ENCODE measurements at places on chromosomes 13 and 19.

- no peak for DNase-seq
Measured at GRCh38 chr13:58704953-58705352, 1073.4 kb downstream of the PCDH17 start.

- DNase-seq = no peak
Measured at GRCh38 chr13:110528911-110529310, 32.6 kb downstream of the RAB20 start.

DNA sequence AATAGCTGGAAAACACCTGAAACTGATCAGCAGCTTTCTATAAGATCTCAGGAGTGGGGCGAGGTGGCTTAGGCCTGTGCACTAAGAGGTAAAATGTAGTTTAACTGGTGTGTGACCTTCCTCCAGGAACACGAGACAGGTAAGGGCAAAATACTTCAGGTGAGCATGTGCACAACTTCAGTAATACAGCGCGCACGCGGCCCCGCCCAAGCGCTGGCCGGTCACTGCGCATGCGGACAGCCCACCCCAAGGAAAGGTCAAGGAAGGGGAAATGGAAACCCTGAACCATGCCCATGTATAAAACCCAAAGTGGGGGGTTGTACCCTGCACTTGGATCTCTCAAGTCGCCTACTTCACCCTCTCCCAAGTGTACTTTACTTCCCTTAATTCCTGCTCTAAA is 49.4 kb upstream of the ARHGEF7 start:
- no peak for DNase-seq

- DNase-seq = no peak
Measured at GRCh38 chr19:9622531-9622930, 1.5 kb upstream of the ZNF561 start.

DNA sequence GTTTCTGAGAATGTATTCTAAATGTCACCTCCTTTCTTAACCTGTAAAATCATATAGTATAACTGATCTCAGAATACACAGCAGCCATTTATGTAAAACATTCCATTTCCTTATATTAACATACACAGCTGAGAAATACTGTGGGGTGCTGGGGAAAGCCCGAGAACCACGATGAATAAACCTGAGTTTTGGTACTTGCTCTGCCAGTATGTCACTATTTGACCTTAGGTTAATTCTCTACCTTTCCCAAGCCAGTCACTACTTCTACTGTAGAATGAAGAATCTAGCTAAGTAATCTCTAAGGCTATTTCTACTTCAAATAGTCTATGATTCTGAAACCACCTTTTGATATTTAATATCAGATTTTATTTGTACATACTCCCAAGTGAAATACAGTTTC is 173.7 kb downstream of the TBC1D4 start:
- no peak for DNase-seq

DNA sequence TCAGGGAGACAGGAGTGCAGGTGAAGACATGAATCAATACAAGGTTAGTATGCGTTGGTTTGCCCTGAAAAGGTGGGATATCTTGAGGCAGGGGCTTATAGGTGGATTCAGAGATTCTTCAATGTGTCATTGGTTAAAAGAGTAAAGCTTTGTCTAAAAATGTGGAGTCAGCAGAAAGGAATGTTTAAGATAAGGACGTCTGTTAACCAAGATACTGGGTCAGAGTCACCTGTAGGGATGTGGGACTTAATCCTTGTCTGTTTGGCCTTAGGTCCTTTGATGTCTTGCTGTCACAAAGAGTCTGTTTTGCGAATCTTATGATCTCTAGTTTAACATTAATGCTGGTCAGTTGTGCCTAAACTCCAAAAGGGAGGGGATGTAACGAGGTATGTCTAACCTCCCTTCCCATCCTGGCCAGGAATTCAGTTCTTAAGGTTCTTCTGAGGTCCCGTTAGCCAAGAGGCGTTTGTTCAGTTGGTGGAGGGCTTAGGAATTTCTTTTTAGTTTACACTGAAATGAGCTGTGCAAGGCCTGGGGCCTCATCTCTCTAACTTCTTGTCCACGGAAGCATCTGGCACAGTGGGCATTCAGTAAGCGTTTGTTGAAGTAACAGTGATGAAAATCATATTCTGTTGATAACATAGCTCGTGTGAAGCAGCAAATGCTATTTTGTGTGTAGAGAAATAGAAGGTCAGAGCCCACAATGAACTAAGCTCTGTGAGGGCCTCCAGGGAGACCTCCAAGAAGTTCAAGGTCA is 96.2 kb upstream of the RNF113B start:
- DNase-seq = no peak

DNA sequence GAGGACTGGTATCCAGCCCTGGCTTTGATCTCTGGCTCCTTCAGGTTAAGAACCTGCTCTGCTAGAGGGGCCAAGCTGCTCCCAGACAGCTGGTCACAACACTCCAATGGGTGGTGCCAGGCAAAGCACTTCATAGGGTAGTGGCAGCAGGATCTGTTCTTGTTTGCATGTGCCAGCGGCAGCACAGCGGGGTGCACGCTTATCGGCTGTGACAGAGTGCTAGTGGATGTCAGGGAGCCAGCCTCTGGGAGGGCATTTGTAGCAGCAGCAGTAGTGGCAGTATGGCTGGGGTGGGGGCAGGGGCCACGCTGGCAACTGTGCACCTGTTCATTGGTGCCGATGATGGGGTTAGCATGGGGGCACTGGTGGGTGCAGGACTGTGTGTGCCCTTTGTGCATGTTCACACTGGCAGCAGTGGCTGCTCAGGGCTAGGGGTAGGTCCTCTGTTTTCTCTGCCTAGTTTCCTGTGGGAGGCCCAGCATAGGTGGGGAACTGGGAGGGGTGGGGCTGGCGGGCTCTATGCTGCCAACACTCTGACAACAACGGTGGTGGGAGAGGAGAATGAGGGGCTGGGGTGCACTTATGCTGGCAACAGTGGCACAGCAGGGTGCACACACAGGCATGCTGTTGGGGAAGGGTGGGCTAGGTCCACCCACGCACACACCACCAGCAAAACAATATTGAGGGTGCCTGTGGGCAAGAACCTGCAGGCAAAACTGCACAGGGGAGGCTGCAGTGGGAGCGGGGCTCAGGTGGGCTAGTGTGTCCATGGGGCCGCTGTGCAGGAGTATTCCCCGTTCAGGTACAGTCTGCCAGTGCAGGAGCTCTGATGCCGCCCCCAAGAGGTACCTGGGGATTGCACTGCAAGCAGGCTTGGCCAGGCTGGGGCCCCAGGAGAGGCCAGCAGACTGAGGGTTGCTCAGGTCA is 19.3 kb downstream of the AP1M1 start:
- DNase-seq = no peak

DNA sequence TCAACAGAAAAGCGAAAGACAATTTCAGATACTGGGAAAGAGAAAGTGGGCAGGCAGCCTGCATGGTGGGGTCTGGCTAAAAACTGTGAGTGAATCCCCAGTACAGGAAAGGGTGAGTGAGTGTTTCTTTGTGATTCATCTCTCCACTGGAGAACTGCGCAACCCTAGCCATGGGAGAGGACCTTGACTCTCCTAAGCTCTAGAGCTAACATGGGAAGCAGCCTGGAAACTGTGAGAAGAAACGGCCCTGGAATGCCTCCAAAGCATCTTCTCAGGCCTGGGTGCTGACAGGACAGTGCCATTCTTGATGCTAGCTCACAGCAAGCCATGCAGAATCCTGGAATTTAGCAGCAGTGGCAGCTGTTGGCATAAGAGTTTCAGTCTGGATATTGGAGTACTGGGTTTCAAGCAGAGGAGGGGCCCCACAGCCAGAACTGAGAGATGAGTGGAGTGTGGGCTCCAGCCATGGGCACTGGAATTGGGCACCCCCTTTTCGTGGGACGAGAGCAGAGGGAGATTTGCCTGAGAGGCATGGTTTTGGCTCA is 18.7 kb upstream of the SLAIN1 start:
- DNase-seq = no peak

DNA sequence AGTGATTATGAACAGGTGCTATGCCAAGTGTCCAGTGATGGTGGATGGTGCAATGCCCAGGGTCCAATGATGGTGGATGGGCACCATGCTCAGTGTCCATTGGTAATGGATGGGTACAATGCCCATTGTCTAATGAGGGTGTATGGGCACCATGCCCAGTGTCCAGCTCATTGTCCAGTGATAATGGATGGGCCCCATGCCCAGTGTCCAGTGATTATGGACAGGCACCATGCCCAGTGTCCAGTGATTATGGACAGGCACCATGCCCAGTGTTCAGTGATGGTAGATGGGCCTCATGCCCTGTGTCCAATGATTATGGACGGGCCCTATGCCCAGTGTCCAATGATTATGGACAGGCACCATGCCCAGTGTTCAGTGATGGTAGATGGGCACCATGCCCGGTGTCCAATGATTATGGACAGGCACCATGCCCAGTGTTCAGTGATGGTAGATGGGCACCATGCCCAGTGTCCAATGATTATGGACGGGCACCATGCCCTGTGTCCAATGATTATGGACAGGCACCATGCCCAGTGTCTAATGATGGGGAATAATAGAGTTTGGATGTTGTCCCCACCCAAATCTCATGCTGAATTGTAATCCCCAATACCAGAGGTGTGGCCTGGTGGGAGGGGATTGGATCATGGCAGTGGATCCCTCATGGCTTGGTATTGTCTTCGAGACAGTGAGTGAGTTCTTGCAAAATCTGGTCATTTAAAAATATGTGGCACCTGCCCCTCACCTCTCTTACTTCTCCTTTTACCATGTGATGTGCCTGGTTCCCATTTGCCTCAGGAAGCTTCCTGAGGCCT is 87.8 kb downstream of the ANKRD10 start:
- no peak for DNase-seq

DNA sequence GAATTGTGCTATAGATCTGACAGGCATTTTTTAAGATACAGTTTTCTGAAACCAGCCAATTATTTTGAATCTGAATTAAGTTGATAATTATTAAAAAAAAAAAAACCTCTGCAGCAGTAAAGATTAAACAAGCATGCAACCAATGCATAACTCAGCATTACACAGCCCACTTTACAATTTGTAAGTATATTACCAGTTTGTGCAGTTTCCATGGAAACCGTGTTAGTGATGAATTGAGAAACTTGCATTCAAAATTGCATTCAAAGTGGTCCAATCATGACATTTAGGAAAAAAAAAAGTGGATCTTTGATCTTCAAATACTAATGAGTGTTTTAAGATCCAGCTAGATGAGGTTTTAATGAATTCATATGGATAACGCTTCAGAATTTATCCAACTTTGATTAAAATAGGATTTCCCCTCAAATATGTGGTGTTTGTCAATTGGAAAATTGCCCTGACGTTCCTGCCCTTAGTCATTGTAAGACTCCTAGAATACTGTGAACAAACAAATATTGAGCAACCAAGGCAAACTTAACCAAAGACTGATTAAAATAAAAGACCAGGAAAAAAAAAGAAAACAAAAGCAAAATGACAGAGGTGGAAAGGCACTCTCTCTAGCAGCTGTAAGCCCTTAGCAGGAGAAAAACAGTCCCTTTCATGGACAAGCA is 314.8 kb upstream of the MAB21L1 start:
- DNase-seq = no peak

GRCh38 chr13:111659842-111660241 is 339.4 kb downstream of the TEX29 start:
- DNase-seq = no peak

- no peak for DNase-seq
Measured at GRCh38 chr19:3867971-3868769, 668 bp downstream of the ZFR2 start.

- no peak for DNase-seq
Measured at GRCh38 chr13:23160638-23161480, 19.9 kb upstream of the SGCG start.

DNA sequence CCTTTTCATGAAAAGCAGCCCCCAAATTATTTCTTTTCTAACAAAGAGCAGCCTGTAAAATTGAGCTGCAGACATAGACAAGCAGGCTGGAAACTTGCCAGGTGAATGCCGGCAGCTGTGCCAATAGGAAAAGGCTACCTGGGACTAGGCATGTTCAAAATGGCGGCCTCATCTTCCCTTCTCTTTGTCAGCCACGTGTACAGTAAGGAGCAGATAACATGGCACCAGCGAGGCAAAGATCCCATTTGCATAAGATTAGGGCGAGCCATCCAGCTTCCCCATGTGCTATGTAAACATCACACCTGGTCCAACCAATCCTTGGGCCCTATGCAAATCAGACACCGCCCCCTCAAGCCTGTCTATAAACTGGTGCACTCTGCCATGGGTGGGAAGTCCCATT is 31.2 kb upstream of the CACNA1A start:
- DNase-seq = no peak

DNA sequence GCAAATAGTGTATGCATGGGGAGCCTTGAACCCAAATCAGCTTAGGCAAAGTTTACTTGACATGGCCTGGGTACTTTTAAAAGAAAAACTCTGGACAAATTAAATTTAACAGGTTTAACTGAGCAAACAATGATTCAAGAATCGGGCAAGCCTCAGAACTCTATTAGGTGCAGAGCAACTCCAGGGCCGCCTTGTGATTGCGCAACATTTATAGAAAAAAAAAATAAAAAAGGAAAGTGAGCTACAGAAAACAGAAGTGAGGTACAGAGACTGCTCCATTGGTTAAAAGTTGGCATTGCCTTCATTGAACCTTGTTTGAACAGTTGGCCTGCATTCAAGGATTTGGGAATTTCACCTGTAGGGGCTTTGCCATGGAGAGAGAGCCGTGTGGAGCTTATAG is 421.0 kb upstream of the TSHZ3 start:
- DNase-seq = no peak

GRCh38 chr13:43074824-43075510 is 51.6 kb downstream of the DNAJC15 start:
- no peak for DNase-seq

- DNase-seq = no peak
Measured at GRCh38 chr19:38304866-38305429, 897 bp downstream of the C19orf33 start.

DNA sequence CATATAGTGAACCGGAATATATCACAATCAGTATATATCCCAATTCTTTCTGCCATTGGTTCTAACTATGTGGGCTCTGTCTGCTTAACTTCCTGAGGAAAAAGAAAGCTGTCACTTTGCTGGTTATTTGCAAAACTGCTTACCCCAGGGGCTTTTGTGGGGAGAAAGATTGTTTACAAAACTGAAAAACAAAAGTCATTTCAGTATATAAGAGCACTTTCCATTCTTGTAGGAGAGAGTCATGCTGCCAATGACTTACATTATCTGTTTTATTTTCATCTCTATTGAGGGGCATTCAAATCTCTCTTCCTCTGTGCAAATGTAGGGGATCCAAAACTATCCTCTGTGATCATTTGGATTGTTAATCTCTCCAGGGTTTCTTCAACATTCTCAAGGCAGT is 3.2 kb upstream of the HS6ST3 start:
- no peak for DNase-seq

- DNase-seq = no peak
Measured at GRCh38 chr19:4656102-4656501, 14.0 kb downstream of the MYDGF start.
